ENCODE measurements at places on chromosomes 4 and X. TPM values are rescaled to one million over a fixed set of nuclear protein-coding genes. Genes with fewer than 3 reads are reported as not detected.

ATOH1 gene
- total RNA-seq = not detected

FRMPD4 gene
- total RNA-seq = not detected

GPR78 gene
- total RNA-seq = not detected

SPANXD gene
- total RNA-seq = not detected

TLR1 gene
- total RNA-seq = 17.2 TPM

Measured in activated naive CD8-positive, alpha-beta T cell treated with anti-CD3 and anti-CD28 coated beads, Interleukin-2, amount 10 ng/mL, durations not matched to agents 7 days and 5 days (primary cell).